ENCODE measurements at places on chromosomes 4 and X.

GRCh38 chrX:38891641-38892413 lies 90.6 kb downstream of the MID1IP1 start:
- no peak for DNase-seq

- no peak for DNase-seq
Measured at GRCh38 chrX:46168254-46168653, 377.0 kb downstream of the ZNF674 start.

- DNase-seq: no peak
Measured at GRCh38 chr4:185379326-185380295, 16.1 kb downstream of the LRP2BP start.

DNA sequence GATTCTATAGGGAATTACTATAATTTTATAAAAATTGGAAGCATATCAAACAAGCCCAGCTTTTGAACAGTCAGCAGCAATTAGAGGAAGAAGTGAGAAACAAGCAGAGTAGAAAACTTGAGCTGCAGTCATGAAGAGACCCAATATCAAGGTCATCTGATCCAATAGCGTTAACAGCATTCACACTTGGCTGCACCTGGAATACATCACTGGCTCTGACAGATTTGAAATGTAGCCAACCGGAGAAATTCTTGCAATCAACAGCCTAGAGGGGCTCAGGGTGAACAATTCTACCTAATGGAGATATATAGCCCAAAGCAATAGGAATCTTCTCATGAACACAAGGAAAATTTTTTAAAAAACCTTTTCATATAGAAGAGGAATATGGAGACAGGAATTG lies 13.6 kb downstream of the DDX53 start:
- DNase-seq: no peak

DNA sequence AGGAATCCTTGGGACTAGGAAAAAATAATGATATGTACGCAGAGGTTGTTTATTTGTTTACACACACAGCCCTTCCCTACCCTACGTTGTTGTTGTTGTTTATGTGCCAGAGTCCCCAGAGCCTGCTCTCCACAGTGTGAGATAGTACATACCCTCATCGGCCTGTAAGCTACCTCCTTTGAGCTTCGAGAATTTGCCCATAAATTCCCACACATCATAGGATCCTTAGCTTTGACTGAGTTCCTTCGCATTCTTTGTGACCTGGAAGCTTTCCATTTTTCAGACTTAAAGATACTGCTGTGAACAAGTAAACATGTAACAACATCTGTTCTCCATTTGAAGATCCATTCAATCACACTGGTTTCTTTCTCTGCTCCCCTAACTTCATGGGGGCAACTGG lies 114.5 kb downstream of the IRF2 start:
- no peak for DNase-seq
